Omental fat pad (tissue), 4 donors: ENCODE measurements at places on chromosomes 16 and 17. TPM values are rescaled to one million over a fixed set of nuclear protein-coding genes. Genes with fewer than 3 reads are reported as not detected.

DNA sequence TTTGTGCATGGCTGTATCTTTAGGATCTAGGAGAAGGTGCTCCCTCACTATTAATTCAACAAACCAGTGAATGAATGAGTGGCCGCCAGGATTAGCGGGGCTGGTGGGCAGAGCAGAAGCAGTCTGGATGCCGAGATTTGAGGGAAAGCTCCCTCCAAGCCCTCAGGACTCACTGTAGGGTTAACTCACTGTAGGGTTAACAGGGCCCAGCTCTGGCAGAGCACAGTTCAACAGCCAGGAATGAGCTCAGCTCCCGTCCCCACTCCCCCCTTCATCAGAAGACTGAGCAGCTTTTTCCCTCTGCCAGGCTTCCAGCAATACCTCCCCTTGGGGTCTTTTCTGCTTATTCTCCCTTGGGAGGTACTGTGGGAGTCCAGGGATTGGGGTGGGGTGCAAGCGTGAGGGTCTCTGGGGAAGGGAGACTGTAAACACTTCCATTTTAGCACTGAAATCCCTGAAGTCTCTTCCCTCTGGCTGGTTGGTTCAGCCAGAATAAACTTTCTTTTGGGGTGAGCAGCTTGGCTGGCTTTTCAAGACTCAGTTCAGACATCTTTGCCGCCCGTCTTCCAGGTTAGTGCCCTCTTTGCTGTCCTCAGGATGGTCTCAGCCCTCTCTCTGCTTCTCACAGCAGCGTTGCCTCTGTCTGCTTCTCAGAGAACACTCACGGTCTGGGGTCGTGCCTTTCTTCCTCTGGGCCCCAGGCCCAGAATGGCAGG lies 53.7 kb upstream of the WSB1 start:
- DNase-seq = no peak

SRL gene
- total RNA-seq = 0.84 TPM

- no peak for DNase-seq
These were observed 374.0 kb downstream of the GRIN2A start for GRCh38 chr16:9808210-9808609.

DNA sequence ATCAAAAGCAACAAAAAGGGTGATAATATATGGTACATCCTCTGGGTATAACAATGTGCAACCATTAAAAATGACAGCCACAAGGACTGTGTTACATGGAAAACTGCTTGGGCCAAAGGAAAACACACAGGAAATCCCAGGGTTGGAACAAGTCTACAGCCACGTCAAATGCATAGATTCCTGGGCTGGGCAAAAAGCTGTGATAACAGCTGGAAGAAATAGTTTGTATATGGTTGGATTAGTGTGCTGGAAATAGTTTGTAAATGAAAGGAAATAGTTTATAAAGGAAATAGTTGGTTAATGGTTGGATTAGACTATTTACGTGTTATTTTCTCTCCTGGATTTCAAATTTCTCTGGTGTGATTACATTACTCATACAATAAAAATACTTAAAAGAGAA lies 2.6 kb downstream of the HSD17B2 start:
- no peak for DNase-seq

GRCh38 chr16:72858665-72859493 lies 189.0 kb downstream of the ZFHX3 start:
- DNase-seq = no peak

DNA sequence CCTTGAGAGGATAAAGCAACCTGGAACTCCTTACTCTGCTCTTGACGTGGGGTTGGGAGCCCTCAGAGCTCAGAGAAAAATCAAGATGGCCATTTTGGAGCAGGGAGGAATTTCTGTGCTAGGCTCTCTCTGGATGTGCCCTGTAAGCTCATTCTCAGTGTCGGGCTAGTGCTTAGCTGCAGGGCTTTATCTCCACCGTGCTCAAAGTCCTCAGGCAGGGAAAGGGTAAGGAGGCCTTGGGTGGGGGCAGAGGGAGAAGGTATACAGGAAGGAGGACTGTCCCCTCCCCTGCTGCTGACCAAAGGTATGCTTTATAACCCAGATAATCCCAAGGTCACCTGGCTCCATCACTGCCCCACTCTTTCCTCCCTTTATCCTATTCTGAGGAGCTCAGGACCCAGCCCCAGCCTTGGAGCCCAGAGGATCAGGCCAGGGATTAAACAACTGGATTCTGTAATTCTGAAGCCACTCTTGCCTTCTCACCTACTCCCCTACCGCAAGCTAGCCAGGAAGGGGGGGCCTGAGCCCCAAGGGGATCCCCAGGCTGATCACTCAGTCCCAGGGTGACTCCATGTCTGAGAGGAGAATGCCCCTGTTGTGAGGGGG lies 1.1 kb downstream of the DHRS11 start:
- DNase-seq = no peak
